ENCODE measurements at places on chromosomes 11 and 22.

- DNase-seq = no peak
Measured at GRCh38 chr11:100930185-100930778, 199.3 kb downstream of the PGR start.

- no peak for DNase-seq
Measured at GRCh38 chr11:128298271-128298670, 289.1 kb downstream of the ETS1 start.

DNA sequence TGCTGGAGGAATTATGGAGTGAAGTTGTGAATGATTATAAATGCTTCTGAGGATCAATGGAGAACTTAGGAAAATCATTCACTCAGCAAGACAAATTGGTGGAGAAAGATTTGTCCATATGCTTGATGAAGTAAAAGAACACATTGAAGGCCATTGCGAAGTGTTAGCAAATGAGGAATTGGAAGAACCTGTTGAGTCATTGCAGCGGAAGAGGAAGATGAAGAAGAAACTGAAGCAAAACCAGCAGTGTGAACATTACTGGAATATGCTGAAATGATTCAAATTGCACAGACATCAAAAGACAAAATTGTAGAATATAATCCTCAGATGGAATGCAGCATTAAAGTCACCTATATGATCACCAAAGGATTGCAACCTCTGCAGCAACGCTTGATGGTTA lies 168.1 kb downstream of the ADAMTS15 start:
- no peak for DNase-seq

DNA sequence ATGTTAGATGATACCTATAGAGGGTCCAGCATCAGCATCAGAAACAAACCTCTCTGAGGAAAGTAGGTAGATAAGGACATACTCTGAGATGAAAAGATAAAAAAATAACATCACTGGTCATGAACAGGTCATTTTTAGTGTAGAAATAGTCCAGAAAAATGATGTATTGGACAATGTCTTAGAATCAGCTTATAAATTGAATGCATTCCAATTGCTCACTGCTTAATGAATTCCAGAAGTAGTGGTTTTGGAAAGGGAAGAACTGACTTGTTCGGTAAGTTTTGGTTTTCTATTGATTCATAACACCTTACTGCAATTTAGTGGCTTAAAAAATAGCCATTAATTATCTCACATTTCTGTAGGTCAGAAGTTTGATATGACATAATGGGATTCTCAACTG lies 929.5 kb upstream of the CCDC90B start:
- no peak for DNase-seq

DNA sequence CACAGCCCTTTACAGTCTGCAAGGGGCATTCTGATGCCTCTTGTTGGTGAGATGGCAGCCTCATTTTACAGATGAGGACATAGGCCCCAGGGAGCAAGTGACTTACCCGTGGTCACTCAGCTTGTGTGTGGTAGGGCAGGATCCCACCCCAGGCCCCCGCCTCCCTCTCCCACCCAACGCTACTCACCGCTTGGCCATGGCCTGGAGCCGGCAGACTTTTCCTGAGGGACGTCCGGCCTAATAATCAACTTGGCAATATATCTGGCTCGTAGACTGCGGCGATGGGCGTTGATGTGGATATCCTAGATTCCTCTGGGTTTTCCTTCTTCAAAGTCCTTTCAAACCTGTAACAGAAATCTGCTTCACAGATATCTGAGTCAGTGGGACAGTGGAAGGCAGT lies 57.1 kb downstream of the ARHGAP8 start:
- DNase-seq = no peak

DNA sequence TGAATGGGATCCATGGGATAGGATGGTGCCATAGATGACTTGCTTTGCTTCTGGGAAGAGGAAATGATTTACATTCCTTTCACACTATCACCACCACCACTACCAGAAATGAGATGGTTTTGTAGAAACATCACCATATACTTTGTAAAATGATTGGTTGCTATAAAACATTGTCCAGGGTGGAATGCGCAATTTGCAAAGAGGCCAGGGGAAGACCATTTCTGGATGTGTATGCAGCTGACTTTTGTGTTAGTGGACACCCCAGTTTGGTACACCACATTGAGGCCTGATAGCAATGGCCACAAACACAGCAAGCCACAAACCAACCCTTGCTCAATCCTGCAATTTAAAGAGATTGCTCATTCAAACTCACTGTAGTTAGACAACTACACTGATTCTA lies 56.7 kb upstream of the RCN1 start:
- no peak for DNase-seq

- DNase-seq = no peak
Measured at GRCh38 chr22:17199003-17199731, 20.1 kb downstream of the ADA2 start.

DNA sequence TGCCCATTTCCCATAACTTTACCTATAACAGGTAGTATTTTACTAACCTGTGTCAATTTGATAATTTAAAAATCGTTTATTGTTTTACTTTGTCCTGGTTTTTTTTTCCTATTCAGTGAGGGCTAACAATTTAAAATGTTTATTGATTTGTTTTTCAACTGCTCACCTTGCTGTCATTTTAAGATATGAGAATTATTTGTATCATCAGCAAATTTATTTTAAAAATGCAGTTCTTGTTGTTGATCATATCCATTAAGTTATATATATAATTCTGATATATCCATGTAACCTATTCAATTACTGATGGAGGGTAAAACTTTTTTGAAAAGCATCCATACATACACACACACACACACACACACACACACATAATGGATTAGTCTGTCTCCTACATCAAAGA lies 24.8 kb downstream of the RRAS2 start:
- DNase-seq = no peak

GRCh38 chr22:36850682-36851081 lies 10.1 kb upstream of the NCF4 start:
- DNase-seq = no peak

- no peak for DNase-seq
Measured at GRCh38 chr11:9065607-9066432, 25.6 kb downstream of the SCUBE2 start.

- no peak for DNase-seq
Measured at GRCh38 chr22:26845021-26845743, 187.8 kb downstream of the MIAT start.

GRCh38 chr22:45334528-45334927 lies 24.8 kb downstream of the FAM118A start:
- no peak for DNase-seq

DNA sequence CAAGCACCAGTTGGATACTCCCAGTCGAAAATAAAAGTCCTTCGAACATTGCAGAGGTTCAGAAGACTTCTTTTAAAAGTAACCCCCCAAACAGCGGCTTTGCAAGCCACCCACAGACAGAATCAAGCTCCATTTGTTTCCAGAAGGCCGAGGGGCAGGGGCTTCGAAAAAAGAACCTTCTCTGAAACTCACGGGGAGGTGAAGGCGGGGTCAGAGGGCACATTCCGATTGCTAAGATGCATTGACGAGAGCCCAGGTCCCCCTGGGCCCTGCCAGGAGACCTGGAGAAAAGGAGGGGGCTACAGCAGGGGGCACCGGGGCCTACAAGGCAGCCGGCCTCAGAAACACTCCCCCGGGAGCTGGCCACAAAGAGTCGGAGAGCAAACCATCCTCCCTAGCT lies 306.8 kb downstream of the MN1 start:
- DNase-seq = no peak

DNA sequence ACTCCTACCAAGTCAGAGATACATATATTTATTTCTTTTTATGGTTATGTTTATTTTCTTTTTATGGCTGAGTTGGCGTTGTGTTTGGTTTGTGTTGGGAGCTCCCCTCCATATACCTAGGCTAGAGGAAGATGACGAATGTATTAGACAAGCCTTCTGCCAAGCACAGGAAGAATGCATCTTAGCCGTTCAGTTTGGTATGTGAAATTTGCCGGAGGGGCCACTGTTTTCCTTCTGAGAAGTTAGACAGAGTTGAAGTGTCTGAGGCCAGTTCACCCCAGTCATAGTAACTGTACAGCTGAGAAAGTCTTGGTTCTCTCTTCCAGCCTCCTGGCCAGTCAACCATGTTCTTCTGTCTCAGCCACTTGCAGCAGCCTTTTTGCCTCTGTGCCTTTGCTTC lies 29.8 kb downstream of the TEAD1 start:
- no peak for DNase-seq

DNA sequence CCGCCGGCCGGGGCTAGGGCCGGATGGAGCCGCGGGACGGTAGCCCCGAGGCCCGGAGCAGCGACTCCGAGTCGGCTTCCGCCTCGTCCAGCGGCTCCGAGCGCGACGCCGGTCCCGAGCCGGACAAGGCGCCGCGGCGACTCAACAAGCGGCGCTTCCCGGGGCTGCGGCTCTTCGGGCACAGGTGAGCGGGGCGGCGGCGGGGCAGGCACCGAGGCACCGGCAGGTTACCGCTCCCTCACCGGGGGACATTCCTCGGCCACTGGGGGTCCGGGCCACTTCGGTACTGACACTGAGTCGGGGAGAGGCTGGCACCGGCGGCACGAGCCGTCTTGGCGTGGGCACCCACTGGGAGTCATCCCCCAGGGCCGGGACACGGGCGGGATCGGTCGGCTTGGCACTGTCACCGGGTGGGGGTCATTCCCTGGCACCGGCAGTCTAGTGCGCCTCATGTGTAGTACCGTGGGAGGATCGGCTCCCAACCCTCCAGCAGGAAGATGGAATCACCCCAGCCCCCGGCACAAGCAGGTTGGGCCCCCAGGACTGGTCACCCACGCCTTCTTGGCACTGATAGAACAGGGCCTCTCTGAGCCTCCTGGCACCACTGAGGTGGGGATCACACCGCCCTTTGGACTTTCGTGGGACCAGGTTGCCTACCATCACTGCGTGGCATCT lies 511 bp downstream of the DGKZ start:
- no peak for DNase-seq

- DNase-seq = no peak
Measured at GRCh38 chr11:3926458-3927095, 71.1 kb downstream of the STIM1 start.

DNA sequence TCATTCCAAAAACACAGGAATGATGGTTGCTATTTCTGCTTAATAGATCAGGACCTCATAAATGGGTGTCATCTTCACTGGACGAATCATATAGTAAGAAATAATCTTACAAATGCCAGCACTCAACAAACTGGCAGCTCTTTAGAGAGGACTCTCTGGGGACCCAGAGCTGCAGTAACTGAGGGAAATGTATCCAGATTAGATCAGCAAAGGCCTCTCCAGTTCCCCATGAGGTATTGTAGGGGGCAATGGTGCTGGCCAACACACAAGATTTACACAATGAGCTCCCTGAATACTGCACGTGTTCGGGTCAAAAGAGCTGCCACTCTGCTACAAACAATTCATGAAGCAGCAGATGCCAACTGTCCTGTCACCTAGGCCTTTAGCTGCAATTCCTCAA lies 110.2 kb downstream of the RBFOX2 start:
- no peak for DNase-seq

- no peak for DNase-seq
Measured at GRCh38 chr11:120554766-120555432, 43.4 kb downstream of the GRIK4 start.

DNA sequence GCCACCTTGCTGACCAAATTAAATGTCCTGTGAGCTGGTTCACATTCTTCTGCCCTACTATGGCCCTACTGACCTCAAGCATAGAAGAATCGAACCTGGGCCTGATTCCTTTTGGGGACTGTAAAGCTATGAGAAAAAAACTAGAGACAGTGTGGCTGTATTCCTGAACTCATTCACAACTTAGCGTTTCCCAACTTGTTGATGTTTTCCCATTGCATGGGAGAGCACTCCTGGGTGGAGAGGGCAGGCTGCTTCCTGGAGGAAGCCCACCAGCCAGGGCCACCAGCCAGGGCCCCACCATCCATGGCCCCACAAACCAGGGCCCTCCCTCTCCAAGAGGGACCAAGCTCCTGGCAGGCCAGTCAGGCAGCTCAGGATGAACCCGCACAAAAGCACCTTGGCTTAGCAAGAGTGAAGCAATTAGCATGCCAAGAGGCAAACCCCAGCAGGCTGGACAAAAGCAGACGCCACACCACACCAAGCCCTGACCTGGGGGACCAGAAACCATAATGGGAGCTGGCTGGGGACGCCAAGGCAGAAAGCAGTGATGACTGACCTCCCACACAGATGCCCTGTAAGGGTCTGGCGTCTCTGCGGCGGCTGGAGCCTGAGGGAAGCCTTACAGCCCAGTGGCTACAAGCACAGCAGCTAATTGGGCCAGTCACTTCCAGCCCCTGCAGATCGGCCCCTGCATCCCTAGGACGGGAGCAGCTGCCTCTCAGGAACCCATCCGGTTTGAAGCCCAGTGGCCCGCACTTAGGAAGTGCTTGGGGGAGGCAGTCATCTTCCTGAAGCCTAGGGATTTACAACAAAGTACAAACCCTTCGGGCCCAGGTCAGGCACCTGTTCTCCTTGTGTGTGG lies 2.1 kb downstream of the CERK start:
- no peak for DNase-seq

GRCh38 chr11:75562836-75563484 lies 907 bp downstream of the SERPINH1 start:
- DNase-seq = no peak

GRCh38 chr11:128857341-128857740 lies 9.8 kb downstream of the KCNJ1 start:
- no peak for DNase-seq

DNA sequence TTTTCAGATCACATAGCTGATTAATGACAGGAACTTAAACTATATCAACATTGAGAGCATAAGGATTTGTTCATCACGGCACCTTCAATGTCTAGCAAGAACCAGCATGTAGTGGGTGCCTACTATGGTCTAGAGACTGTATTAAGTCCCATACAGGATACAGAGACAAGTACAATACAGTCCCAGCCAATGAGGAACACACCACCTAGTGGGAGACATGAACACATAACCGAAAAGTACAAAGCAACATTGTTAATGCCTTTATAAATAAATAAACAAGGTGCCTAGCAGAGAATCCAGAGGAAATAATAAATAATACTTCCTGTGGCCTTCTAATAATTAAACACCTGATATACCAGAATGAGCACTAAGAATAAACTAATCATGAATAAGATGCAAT lies 87.7 kb upstream of the OPCML start:
- no peak for DNase-seq

DNA sequence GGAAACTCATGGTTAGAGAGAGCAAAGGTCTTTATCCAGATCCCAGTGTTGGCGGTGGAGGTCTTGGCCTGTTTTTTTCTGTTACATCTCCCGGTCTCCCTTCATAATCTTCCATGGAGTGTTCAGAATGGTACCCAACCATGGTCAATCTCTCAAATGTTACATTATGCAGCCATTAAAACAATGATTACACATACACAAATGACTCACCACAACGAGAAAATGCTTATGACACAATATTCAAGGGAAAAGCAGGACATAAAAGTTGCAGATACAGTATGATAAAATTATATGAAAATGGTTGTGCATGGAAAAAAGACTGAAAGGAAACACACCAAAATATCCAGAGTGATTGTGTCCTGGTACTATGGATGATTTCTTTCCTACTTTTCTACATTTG lies 17.8 kb upstream of the CSNK1E start:
- DNase-seq = no peak

GRCh38 chr11:111729071-111729830 lies 36.9 kb downstream of the PPP2R1B start:
- no peak for DNase-seq

- no peak for DNase-seq
Measured at GRCh38 chr11:116533186-116533825, 239.5 kb downstream of the BUD13 start.

GRCh38 chr11:66659763-66660162 lies 17.9 kb downstream of the RBM4B start:
- no peak for DNase-seq

GRCh38 chr11:78798663-78799062 lies 224.0 kb upstream of the NARS2 start:
- no peak for DNase-seq

GRCh38 chr11:123509737-123510578 lies 79.9 kb downstream of the GRAMD1B start:
- DNase-seq = no peak

GRCh38 chr11:62532096-62532495 lies 14.5 kb downstream of the AHNAK start:
- DNase-seq = no peak
